ENCODE measurements at places on chromosomes 11 and 22. TPM values are rescaled to one million over a fixed set of nuclear protein-coding genes. Genes with fewer than 3 reads are reported as not detected.
A peak's percentile ranks its signal among the peaks of the same experiment; 100 is the strongest.

The SCN4B gene
- 3.1 TPM for polyA plus RNA-seq

DNA sequence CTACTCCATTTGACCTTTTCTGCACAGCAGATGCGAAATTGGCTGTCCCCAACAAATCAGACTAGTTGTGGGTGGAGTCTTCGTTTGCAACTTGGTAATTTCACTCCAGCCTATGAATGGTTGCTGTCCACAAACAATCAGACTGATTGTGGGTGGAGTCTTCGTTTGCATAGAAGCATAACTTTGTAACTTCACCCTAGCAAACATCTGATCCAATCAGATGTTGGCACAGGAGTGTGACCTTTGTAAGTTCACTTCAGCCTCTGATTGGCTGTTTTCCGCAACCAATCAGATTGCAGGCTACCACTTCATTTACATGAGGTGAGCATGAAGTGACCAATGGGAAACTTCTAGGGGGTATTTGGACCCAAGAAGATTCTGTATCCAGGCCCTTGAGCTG, 16.3 kb upstream of the CABP2 start:
- no peak for DNase-seq

GRCh38 chr11:70650075-70650909, 252.0 kb downstream of the CTTN start:
- peak; percentile 81 for DNase-seq

- DNase-seq: no peak
These were observed 10.1 kb downstream of the STIM1 start for GRCh38 chr11:3865388-3866193.

GRCh38 chr22:41664951-41665350, 23.7 kb downstream of the SNU13 start:
- no peak for DNase-seq

GRCh38 chr22:26586556-26587325, 3.2 kb downstream of the TPST2 start:
- no peak for DNase-seq

The SLC22A25 gene
- not detected for polyA plus RNA-seq

The UPK2 gene
- 1.4 TPM for polyA plus RNA-seq

DNA sequence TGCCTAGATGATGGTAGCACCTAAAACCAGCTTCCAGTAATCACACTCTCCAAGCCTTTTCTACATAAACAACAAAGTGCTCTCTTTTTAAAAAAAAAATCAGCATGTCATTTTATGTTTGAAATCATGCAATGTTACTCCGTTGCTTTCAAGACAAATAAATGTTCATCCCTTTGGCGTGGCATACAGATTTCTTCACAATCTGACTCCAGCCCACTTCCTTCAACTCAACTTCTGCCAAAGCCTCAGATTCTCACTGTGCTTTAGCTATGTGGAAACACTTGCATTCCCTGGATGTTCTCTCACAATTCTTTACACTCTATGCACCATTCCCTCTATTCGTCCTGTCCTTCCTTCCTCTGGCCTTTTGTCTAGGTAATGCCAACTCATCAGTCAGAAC, 206.3 kb upstream of the BLID start:
- DNase-seq: no peak

GRCh38 chr11:83680321-83680720, 394.2 kb upstream of the CCDC90B start:
- peak; percentile 52 for DNase-seq

GRCh38 chr11:69306821-69307220, 12.9 kb downstream of the MYEOV start:
- DNase-seq: no peak

GRCh38 chr11:119195680-119196079, 10.4 kb downstream of the NHERF4 start:
- DNase-seq: no peak

The TMEM132A gene
- polyA plus RNA-seq: 24.8 TPM

- no peak for DNase-seq
These were observed 42.9 kb downstream of the MRTFA start for GRCh38 chr22:40593460-40594273.

The FOSL1 gene
- polyA plus RNA-seq: 0.24 TPM

The SERPIND1 gene
- polyA plus RNA-seq: 0.06 TPM

The NOX4 gene
- polyA plus RNA-seq: 4.1 TPM

DNA sequence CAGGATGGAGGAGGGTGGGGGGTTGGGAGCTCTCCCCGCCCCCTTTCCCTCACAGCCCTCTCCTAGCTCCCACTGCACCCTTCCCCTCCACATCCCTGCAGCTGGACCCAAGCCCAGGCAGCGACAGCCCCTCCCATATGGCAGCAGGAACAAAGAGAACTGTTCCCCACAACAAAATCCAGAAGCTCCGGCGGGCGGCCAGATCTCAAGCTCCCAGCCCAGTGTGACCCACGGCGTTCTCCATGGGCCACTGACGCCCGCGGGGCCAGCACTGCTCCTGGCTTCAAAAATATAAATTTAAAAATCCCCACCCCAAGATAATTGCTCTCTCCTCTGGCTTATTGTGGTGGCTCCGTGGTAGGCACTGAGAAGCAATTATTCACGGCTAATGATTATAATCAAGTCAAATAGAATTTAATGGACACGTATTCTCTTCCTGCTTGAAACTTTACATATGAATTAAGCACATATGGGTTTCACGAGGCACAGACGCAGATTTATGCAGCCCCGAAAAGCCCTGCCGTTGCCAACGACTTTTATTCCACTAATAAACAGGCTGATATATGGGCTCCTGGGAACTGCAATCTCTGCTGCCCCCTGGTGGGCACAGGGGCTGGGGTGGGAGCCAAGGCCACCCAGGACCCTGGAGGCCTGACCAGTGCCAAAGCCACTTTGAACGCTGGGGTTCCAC, 17.5 kb downstream of the MACROD1 start:
- peak; percentile 82 for DNase-seq

The MFRP gene
- polyA plus RNA-seq: not detected

The HNRNPUL2 gene
- 40.6 TPM for polyA plus RNA-seq

Measured in muscle of arm (tissue), 14 donors.